Activated CD4-positive, CD25-positive, alpha-beta regulatory T cell treated with anti-CD3 and anti-CD28 coated beads, Interleukin-2, amount 50 U/mL, for 72 hours (primary cell): ENCODE measurements at places on chromosomes 13 and 19.

DNA sequence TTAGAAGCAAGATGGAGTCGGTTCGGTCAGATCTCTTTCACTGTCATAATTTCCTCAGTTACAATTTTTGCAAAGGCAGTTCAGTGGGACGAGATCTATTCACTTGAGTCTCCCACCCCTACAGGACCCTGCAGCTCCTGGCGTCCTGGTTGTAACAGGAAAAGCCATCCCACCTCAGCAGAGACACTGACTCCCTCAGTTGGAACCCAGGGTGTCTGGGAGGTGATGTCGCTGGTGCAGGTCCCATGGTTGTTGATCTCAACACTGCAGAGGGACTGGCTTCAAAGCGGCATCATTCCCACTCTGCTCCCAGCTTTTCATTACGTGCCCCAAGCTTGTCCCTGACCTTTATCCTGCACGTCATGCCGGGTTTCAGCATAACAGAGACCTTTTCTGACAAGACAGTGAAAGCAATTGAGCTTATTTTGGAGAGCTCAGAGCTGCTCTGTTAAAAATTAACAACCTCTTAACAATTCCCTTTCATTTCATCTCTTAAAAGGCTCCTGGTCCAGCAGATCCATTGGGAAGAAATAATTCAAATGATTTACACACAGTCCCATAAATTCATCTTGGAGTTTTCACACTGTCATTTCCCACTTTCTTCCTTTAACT is 17.6 kb upstream of the COG3 start:
- no peak for DNase-seq

DNA sequence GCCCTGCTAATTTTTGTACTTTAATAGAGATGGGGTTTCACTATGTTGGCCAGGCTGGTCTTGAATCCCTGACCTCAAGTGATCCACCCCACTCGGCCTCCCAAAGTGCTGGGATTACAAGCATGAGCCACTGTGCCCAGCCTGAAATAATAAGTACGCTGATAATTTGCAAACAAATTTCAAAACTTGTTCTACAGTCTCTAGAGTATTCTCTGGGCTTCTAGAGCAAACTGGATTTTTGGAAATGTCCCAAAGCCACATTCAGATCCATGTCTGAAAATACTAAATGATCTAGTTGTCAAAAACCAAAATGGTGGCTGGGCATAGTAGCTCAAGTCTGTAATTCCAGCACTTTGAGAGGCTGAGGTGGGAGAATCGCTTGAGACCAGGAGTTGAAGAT is 39.9 kb upstream of the PSPC1 start:
- DNase-seq = no peak

DNA sequence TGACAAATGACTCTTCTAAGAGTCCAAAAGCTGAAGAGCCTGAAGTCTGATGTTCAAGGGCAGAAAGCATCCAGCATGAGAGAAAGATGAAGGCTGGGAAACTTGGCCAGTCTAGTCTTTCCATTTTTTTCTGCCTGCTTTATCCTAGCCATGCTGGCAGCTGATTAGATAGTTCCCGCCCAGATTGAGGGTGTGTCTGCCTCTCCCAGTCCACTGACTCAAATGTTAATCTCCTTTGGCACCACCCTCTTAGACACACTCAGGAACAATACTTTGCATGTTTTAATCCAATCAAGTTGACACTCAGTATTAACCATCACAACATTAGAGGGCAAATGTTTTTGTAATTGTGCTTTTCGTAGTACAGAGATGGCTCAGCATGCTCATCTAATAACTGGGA is 267.5 kb upstream of the KLHL1 start:
- DNase-seq = no peak

DNA sequence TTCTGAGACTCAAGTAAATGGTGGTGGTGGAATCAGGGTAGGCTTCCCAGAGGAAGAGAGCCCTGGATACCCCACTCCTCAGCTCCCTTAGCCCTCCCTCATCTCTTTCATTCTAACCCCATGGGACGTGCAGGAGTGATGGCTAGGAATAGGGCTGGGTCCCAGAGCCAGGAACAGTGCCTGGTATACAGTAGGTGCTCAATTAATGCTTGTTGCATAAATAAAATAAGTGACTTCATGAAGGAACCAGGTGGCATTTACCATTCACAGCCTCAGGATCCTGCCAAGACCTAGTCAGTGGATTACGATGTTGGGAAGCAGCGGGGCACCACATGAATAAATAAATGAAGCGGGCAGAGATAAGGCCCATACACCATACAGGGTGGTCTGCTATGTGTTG is 3.9 kb downstream of the UNC13A start:
- DNase-seq = no peak

- DNase-seq = no peak
Observed at GRCh38 chr19:21704320-21704719, 63.1 kb downstream of the ZNF100 start.

GRCh38 chr19:35135389-35135909 is 590 bp upstream of the LGI4 start:
- peak; percentile 81 for DNase-seq

DNA sequence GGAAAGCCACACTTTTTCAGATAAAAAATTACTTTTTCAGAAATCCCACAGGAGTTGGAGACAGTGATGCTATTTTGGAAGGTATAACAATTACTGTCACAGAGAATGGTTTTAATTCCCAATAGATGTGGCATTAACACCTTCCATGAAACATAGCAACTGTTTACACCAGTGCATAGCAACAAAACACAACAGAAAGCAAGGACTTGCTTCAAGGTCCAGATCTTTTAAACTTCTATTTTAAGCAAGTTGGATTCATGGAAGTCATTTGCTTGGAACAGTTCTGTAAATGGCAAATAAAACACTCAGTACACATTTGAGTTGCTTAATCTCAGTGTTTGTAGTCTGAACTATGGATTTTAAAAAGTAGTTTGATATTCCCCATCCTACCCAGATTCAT is 385.9 kb upstream of the SPRY2 start:
- DNase-seq = no peak

DNA sequence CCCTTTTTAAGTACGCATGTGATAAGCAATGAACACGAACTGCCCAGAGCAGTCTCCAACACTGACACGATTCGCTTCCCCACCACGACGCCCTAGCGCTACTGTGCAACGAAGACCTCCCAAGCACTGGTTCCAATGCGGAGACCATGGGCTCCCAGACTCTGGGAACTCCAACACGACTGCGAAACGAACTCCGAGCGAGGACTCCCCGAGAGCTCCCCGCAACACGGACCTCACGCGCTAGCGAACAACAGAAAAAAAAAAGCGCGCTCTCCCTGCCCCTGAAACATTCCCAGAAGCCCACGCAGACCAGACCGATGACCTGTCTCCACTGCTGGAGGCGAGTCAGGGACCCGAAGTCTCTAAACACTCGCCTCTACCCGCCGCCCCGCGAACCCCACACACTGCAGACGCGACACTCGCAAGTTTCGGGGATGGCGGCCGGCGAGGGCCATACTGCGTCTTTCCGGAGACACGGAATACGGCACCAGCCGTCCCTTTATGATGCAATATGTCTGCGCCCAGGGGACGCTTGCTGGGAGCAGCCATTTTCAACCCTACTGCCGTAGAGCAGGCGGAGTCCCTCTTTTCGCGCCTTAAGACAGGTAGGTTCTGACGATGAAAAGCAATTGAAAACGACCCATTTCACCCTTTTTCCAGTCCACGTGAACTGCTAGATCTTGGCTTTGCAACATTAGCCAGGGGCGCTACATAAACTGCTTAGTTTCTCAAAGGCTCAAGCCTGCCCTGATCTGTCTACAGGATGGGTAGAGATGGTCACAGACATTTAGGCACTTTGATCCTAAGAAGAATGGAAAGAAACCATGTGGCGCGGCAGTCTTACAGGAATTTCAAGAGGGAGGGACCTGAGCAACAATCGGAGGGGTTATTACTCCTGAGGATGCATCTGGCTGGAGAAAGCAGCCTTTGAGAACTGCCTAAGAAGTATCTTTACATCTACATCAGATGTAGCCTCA is at the start of gene ZNF577:
Gene ZNF577 (minus strand): TSS at position 430 of the 977 bp plus-strand sequence. CDS start 7,569 bp downstream, outside the sequence.
- peak; percentile 57 for DNase-seq

DNA sequence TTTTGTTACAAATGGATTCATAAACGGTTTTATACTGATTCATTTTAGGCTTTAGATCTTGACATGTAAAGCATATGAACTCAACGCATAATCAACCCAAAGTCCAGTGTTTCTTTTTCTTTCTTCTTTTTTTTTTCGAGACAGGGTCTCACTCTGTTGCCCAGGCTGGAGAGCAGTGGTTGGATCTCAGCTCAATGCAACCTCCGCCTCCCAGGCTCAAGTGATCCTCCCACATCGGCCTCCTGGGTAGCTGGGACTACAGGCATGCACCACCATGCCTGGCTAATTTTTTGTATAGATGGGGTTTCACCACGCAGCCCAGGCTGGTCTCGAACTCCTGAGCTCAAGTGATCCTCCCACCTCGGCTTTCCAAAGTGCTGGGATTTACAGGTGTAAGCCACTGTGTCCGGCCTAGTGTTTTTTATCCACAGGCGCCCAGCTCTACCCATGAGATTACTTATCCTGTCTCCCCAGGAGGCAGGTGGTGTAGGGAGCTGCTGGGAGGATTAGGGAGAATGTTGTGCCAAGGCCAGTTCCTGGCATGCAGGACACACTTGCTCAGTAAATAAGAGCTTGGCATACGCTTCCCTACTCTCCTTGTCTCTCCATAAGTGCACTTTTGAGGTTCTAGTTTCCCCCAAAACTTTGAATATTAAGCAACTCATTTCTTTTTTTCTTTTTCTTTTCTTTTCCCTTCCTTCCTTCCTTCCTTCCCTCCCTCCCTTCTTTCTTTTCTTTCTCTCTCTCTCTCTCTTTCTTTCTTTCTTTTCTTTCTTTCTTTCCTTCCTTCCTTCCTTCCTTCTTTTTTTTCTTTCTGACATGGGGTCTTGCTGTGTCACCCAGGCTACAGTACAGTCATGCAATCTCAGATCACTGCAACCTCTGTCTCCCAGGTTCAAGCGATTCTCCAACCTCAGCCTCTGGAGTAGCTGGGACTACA is 4.8 kb upstream of the CEBPA start:
- DNase-seq = no peak

DNA sequence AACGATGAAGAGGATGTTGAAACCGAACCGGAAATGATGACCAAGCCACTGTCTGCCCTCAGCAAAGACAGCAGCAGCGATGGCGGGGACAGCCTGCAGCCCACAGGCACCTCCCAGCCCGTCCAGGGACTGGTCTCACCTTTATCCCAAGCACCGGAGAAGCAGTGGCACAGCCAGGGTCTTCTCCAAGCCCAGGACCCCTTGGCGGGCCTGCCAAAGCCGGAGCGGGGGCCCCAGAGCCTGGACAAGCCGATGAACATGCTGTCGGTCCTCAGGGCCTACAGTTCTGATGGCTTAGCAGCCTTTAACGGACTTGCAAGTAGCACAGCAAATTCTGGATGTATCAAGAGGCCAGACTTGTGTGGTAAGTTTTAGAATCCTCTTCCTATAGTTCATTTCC is 177.0 kb downstream of the ZNF536 start:
- DNase-seq = no peak

- DNase-seq = no peak
Observed at GRCh38 chr13:27495551-27495950, 45.2 kb upstream of the MTIF3 start.

DNA sequence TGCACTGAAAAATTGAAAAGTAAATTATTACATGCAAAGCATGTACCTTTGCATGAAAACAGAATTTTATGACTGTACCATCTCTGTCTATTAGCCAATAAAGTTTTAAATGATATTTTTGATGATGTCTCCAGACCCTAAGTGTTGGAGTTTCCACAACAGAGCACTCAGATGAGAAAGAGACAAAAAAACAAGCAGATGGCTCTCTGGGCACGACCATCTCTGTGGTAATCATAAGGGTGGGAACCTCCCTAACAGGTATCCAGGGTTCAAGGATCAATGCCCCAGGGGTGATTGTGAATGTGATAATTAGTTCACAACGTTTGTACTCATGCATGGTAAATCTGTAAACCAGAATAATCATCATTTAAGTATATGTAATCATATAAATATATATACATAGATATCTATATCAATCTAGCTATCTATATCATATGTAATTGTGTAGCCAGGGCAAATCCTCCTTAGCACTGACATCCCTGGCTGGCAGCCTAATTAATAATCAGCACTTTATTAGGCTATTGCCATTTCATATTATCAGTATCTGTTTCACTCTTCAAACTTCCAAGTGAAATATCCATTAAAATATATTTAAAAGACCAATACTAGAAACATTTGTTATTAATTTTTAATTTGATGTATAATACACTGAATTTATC is 41.2 kb upstream of the FAM124A start:
- DNase-seq = no peak

- no peak for DNase-seq
Observed at GRCh38 chr19:1397838-1398237, 3.5 kb downstream of the GAMT start.

DNA sequence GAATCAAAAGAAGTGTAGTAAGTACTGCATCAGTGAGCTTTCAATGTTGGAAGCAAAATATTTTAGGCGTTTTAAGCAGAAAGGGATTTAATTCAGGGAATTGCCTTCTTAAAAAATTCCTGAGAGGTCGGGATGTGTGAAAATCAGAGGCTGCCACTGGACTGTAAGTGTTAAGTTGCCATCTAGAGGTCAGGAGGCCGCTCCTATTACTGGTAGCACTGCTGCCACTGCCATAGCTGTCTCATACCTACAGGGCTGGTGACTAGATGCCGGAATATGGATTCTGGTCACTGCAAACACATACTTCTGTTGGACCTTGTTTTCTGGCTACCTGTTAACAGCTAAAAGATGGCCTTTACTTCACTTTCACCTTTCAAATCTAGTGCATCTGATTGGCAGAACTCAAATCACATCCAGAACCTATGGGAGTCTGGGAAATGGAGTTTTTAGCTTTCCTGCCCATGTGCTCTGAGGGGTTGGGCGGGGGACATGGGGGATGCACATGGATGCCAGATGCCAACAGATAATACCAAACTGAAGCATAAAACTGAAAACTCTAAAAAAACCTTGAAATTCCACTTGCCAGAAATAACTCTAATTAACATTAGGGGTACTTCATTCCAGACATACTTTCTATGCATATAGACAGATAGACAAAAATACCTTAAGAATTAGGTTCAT is 29.8 kb downstream of the DGKH start:
- DNase-seq = no peak

GRCh38 chr19:48746738-48747575 is at the start of gene IZUMO1:
TSS of gene IZUMO1 (minus strand) at chr19:48746909. CDS start at chr19:48745859, 1,050 bp downstream.
- DNase-seq = peak; percentile 46

DNA sequence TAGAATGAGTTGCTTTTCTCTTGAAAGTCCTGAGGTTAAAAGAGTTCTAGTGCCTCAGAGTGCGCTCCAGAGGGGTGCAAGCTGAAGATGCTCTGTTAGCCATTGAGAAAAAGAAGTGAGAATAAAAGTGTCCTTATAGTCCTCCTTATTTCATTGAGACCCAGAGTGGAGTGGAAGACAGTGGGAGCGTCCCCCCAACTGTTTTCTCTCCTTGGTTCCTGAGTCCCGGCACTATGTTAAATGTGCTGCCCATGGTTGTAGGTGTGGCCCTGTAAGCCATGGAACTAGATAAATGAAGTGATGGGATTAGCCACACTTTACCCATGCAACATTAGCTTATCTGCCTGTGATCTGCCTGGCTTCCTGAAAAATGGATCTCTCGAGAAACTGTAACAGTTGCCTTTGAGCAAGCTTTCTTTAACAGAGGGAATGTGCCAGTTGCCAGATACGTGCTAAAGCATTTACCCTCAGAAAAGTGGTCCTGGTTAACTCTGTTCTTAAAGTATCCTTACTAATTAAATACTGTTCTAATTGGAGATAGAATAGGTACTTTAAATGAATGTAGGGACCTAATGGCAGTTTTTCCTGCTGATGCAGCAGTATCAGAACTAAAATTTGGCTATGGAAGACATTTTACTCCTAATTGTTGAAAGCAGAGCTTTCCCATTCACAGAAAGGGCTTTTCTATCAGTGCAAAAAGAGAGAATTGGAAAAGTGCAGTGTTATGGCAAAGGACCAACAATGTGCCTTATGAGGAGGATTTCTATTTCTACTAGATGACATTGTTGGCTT is 21.4 kb upstream of the PSG9 start:
- DNase-seq = no peak
